ENCODE measurements at places on chromosomes 3 and 15. TPM values are rescaled to one million over a fixed set of nuclear protein-coding genes. Genes with fewer than 3 reads are reported as not detected.

The PROK2 gene
- not detected for total RNA-seq

The CNTN3 gene
- total RNA-seq, result 24.5 TPM

- no peak for DNase-seq
Observed at GRCh38 chr15:83769411-83769999, 115.6 kb downstream of the ADAMTSL3 start.

DNA sequence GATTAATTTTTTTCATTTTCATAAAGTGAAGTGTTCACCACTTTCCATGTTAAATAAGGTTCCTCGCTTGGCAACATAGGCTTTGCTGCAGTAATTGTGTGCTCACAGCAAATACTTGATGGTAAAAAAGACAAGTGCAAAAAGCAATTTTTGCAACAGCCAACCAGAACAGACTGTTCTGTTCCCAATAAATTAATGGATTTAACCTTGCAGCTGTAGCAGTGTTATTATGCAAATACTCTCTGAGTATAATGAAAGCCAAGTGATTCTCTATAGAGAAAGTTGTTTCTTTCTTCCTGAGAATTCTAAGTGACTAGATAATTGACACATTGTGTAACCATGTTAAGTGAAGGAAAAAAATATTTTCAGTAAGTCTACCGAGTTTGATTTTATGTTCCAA is 183.7 kb upstream of the NAALADL2 start:
- no peak for DNase-seq

Measured in ureter (tissue), 1 donor.